ENCODE measurements at places on chromosomes 4 and X.

- no peak for DNase-seq
- no peak overlapping the region for H3K27ac ChIP-seq
- H3K4me3 ChIP-seq: no peak overlapping the region
- no peaks in the 10 kb centered on the region for H3K27me3 ChIP-seq
- H3K36me3 ChIP-seq: no peaks in the 10 kb centered on the region
- no peaks in the 10 kb centered on the region for H3K4me1 ChIP-seq
Measured at GRCh38 chrX:123600181-123600580, 132.7 kb downstream of the THOC2 start.

DNA sequence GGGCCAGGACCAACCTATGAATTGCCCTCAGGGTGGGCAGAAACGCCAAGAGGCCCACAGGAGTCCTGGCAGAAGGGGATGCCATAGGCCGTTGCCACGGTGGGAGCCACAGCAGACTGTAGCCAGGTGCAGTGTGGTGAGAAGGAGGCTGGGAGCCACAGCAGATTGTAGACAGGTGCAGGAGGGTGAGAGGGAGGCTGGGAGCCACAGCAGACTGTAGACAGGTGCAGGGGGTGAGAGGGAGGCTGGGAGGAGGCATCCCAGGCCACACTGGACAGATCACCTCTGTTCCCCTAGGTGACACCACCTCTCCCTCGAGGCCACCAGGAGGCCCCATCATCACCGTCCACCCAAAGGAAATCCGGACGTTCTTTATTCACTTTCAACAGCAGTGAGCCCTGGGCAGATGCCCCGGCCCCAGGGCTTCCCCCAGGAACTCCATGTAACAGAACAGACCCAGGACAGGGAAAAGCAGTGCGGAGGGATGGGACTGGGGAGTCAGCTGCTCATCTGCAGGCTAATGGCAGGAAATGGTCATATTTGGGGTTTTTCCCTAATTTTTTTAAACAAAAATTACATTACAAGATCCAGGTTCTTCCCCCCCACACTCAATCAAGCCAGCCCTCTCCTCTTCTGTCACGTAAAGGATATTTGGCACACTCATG is 19.5 kb upstream of the MRFAP1 start:
- H3K4me3 ChIP-seq: no peak overlapping the region
- no peaks in the 10 kb centered on the region for H3K27me3 ChIP-seq
- no peaks in the 10 kb centered on the region for H3K4me1 ChIP-seq
- DNase-seq: no peak
- no peak overlapping the region for H3K27ac ChIP-seq
- H3K36me3 ChIP-seq: no peaks in the 10 kb centered on the region

DNA sequence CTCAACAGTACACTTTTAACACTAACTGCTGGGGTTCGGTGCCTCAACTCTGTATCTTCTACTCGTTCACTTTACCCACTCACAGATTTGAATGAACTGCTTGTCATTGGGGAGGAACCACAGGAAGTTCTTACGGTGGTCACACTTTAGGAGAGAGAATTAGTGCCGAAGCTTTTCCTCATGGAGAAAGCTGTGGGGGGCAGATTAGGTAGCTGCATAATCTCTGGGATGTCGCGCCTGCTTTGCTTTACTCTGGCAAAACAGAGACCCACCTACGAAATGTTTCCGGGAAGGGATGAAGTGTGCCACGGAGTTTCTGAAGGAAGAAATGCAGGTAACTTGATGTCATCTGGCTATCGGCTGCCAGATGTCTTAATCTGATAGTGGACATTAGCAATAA is 949.7 kb upstream of the TENM3 start:
- DNase-seq: no peak
- no peak overlapping the region for H3K4me3 ChIP-seq
- H3K27ac ChIP-seq: no peak overlapping the region

DNA sequence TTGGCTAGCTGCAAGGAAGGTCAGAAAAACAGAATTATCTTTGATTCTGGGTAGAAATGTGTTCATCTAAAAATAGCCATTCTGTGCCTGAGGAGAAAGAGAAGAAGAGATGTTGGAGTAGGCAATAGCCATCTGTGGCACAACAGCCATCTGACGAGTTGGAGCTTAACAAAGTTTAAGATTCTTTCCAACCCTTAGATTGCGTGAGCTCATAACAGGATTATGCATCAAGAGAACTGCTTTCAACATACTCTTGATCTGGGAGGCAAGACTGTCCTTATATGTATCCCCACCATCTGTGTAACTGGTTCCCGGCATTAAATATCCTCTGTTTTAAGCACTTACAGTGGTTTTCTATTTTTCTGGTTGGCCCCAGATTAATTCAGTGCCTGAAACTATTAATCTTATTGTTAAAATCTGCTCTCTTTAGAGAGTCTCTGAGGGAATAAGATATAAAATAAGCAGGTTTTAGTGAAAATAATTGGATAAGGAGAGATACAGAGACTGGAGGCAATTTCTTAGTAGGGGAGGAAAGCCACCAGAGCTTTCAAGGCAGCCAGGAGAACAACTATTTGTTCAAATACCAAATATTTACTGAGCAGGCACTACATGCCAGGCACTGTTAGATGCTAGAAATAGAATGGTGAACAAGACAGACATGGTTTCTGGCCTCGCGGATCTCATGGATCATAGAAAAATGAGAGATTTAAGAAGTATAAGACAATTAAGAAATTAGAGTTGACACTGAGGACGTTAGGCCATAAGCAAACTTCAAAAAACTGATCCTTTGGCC is 398.0 kb downstream of the SMARCA1 start:
- no peaks in the 10 kb centered on the region for H3K4me1 ChIP-seq
- no peak for DNase-seq
- no peak overlapping the region for H3K4me3 ChIP-seq
- no peaks in the 10 kb centered on the region for H3K27me3 ChIP-seq

DNA sequence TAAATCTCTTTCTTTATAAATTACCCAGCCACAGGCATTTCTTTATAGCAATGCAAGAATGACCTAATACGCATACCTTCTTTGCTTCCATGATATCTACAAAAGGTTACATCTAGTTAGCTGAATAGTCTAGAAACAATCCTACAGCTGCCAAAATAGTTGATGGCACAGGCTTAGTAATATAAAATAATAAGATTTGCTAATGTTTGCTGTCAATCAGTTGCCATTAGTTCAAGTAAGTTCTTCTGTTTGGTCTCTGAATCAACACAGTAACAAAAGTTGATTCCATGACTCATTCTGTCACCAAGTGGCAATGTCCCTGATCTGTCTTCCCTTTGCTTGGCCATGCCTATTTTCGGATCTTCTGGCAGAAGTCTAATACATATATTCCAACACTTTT is 470.2 kb downstream of the SPRY1 start:
- no peaks in the 10 kb centered on the region for H3K27me3 ChIP-seq
- no peak for DNase-seq
- H3K4me1 ChIP-seq: no peaks in the 10 kb centered on the region

DNA sequence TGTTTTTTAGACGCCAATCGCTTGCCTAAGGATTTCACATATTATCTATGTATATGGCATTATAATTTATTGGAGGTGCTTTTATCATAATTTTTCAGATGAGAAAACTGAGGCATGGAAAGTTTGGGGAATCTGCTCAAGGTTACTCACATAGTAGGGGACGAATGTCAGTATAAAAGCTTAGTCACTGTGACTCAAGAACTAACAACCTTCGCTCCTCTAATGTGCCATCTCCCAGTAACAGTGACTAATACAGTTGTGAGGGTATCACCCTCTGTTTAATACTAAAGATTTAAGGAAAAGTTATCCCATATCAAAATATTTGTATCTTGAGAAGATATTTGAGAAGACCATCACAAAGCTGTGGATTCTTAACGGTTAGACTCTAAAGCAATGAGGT is 353.1 kb upstream of the SPOCK3 start:
- H3K27ac ChIP-seq: no peak overlapping the region
- no peak overlapping the region for H3K4me3 ChIP-seq
- DNase-seq: no peak
- H3K27me3 ChIP-seq: no peaks in the 10 kb centered on the region

- H3K27ac ChIP-seq: no peak overlapping the region
- DNase-seq: no peak
- peaks cover 4% of the 10 kb centered on the region for H3K27me3 ChIP-seq
- peaks cover 13% of the 10 kb centered on the region for H3K4me1 ChIP-seq
Measured at GRCh38 chrX:151184705-151185104, 8.3 kb downstream of the GPR50 start.

- no peaks in the 10 kb centered on the region for H3K4me1 ChIP-seq
- H3K36me3 ChIP-seq: no peaks in the 10 kb centered on the region
- H3K4me3 ChIP-seq: no peak overlapping the region
- no peak for DNase-seq
Measured at GRCh38 chr4:20889901-20890300, 189.6 kb downstream of the PACRGL start.

- H3K36me3 ChIP-seq: no peaks in the 10 kb centered on the region
- no peak for DNase-seq
- no peaks in the 10 kb centered on the region for H3K27me3 ChIP-seq
- no peak overlapping the region for H3K4me3 ChIP-seq
- H3K27ac ChIP-seq: no peak overlapping the region
Measured at GRCh38 chrX:154064637-154065435, 32.7 kb downstream of the MECP2 start.
